DMS 273 treated with DMSO at 0.1 percent for 48 hours (cell line): ENCODE measurements at places on chromosomes 6 and 20.

GRCh38 chr6:88499436-88499835, 333.3 kb upstream of the CNR1 start:
- no peak for DNase-seq

DNA sequence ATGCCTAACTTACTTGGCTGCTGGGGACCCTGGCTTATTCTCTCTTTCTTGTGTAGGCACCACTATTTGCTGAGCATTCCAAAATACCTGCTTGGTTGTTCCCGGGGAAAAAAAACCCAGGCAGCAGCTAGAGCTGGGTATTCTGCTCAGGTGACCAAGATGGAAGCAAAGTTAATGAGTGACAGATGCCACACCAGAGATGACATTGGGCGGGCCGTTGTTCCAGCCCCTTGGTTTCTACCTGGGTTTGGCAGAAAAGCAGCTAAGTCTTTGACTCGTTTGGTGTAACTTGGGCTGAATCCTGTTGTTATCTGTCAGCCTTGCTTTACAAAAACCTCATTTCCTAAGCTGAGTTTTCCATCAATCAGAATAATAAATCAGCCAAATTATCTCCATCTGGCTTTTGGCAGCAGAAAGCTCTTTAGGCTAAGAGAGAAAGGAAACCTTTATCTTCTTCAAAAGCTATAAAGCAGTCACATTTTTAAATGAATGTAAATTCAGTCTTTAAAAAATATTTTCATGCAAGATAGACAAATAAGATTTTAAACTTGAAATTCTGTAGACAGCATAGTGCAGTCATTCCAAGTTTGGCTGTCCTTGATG, 202.0 kb upstream of the GMDS start:
- no peak for DNase-seq

GRCh38 chr6:72649032-72649984, 27.4 kb downstream of the KCNQ5 start:
- DNase-seq = no peak

GRCh38 chr6:7219310-7219709, 93.7 kb downstream of the SSR1 start:
- no peak for DNase-seq

DNA sequence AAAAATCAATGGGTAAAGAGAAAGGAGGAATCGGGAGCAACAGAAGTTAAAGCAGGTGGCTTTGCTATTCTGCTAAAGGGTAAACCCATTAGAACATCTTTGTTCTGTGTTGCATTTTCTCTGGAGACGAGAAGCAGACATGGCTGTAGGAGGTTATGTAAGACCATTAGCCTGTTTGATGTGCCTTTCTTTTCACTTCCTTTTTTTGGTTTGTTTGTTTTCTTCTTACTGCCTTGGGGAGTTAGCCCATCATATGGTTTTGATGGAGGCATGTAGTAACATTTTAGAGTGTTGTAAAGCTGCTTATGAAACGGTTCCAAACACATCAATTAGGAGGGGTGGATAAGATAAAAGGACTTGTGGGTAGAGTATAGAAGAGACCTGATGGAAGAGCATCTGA, 131.0 kb downstream of the DOK5 start:
- DNase-seq = no peak

GRCh38 chr6:30613251-30614043, 3.6 kb downstream of the PPP1R10 start:
- DNase-seq = no peak
